Cardiac muscle cell (in vitro differentiated cells and primary cell): ENCODE measurements at places on chromosomes 3 and 15. TPM values are rescaled to one million over a fixed set of nuclear protein-coding genes. Genes with fewer than 3 reads are reported as not detected.
A peak's percentile ranks its signal among the peaks of the same experiment; 100 is the strongest.

The FRMD5 gene
- total RNA-seq = 55.8 and 59.7 TPM in 2 replicates

The PLSCR5 gene
- total RNA-seq = 3.0 and 3.6 TPM in 2 replicates

The VWA5B2 gene
- 0.11 TPM in 1 of 2 replicates, not detected in the other for total RNA-seq

GRCh38 chr3:157786211-157786610 is 283.0 kb upstream of the VEPH1 start:
- no peaks in the 10 kb centered on the region for H3K27me3 ChIP-seq
- H3K27ac ChIP-seq = no peak overlapping the region
- H3K4me1 ChIP-seq = peaks cover 8% of the 10 kb centered on the region
- no peak for DNase-seq

DNA sequence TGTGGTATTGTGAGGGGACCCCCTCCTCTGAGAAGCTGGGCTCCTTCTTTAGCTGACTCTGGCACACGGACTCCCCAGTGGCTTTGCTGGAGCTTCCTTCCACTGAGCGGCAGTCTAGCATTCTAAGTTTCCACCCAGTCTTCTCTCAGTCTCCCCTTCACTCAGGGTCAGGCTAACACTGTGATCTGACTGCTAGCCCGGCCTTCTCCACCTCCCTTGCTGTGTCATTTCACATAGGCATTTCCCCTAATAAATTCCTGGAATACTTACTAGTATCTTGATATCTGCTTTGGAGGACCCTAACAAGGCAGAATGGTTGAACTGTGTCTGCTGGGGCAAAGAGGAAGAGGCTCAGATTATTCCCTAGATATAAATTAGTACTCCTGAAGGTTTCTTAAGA is 106.2 kb upstream of the THBS1 start:
- H3K36me3 ChIP-seq = no peaks in the 10 kb centered on the region
- no peaks in the 10 kb centered on the region for H3K4me1 ChIP-seq
- no peak overlapping the region for H3K27ac ChIP-seq
- H3K27me3 ChIP-seq = no peaks in the 10 kb centered on the region
- peak; percentile 46 for DNase-seq

- no peaks in the 10 kb centered on the region for H3K27me3 ChIP-seq
- no peaks in the 10 kb centered on the region for H3K36me3 ChIP-seq
- H3K4me1 ChIP-seq = peaks cover 19% of the 10 kb centered on the region
- no peak overlapping the region for H3K4me3 ChIP-seq
- H3K27ac ChIP-seq = no peak overlapping the region
These were observed 157.3 kb upstream of the BHLHE40 start for GRCh38 chr3:4821975-4822374.

DNA sequence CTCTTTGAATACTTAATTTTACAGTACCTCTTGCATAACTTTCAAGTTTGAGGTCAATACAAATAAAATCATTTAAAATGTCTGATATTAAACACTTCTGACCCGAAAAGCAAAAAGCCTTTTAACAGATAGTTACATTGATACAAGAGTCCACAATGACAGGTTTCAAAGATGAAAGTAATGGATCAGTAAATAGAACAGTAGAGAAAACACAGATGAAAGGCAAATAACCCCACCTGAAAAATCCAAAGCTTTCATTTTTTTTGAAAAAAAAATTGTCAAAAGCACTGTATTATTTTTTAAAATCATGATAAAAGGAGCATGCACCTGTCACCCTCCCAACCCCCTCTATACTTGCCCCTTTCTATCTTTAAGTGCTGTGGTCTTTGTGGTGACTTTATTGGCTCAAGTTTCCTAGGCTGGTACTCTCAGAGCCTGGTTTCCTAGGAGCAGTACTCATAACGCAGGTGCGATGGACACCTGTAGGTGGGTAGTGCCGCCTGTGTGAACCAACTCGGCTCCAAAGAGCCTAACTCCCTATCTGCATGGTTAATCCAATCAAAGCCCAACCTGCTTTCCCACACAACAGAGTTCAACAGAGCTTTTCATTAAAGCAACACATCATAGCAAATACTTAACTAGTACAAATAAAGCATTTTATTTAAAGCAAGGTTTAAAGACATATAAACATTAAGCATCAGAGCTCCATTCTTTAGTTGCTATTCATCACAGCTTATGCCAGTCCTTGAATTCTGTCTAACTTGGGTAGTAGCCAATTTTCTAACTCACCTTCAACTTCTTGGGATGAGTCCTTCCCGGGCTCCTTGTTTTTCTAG is 32.2 kb downstream of the LIPC start:
- H3K36me3 ChIP-seq = no peaks in the 10 kb centered on the region
- no peak overlapping the region for H3K27ac ChIP-seq
- H3K27me3 ChIP-seq = no peaks in the 10 kb centered on the region

GRCh38 chr3:143265501-143266070 is 146.0 kb downstream of the CHST2 start:
- no peaks in the 10 kb centered on the region for H3K27me3 ChIP-seq
- no peak for DNase-seq
- H3K4me3 ChIP-seq = no peak overlapping the region
- no peak overlapping the region for H3K27ac ChIP-seq

DNA sequence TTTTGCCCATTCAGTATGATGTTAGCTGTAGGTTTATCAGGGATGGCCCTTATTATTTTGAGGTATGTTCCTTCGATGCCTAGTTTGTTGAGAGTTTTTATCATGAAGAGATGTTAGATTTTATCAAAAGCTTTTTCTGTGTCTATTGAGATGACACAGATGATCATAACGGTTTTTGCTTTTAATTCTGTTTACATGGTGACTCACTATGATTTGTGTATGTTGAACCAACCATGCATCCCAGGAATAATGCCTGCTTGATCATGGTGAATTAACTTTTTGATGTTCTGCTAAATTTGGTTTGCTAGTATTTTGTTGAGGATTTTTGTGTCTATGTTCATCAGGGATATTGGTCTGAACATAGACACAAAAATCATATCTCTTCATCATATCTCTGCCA is 8.3 kb downstream of the GPR156 start:
- H3K4me1 ChIP-seq = no peaks in the 10 kb centered on the region
- H3K36me3 ChIP-seq = no peaks in the 10 kb centered on the region
- H3K27ac ChIP-seq = no peak overlapping the region
- H3K27me3 ChIP-seq = peaks cover 36% of the 10 kb centered on the region
- no peak for DNase-seq
- no peak overlapping the region for H3K4me3 ChIP-seq

DNA sequence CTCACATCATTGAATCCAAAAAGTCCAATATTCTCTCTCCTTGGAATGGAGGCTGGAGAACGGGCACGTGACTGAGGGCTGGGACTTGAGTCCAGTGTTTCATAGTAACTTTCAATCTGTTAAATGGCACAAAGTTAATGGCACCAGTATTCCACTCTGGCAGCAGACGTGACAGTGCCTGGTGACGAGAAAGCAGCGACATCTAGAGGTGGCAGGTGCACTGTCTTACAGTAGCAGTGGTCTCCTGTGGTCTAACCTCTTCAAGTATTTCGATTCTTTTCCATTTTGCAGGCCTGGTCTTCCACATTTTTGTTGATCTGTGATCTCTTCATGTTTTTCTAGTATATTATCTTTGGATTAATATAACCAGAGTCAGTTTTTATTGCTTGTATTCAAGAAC is 107.1 kb downstream of the OXSM start:
- H3K36me3 ChIP-seq = no peaks in the 10 kb centered on the region
- H3K4me1 ChIP-seq = peaks cover 16% of the 10 kb centered on the region
- H3K27ac ChIP-seq = no peak overlapping the region
- no peaks in the 10 kb centered on the region for H3K27me3 ChIP-seq
- peak; percentile 65 for DNase-seq
- H3K4me3 ChIP-seq = no peak overlapping the region

GRCh38 chr15:39743611-39744010 is 39.0 kb downstream of the FSIP1 start:
- H3K27me3 ChIP-seq = no peaks in the 10 kb centered on the region
- H3K36me3 ChIP-seq = no peaks in the 10 kb centered on the region
- H3K4me3 ChIP-seq = no peak overlapping the region

- H3K27ac ChIP-seq = no peak overlapping the region
- H3K36me3 ChIP-seq = no peaks in the 10 kb centered on the region
- H3K4me1 ChIP-seq = no peaks in the 10 kb centered on the region
- no peak overlapping the region for H3K4me3 ChIP-seq
- no peak for DNase-seq
These were observed 65.9 kb downstream of the POLR2M start for GRCh38 chr15:57772223-57772957.

DNA sequence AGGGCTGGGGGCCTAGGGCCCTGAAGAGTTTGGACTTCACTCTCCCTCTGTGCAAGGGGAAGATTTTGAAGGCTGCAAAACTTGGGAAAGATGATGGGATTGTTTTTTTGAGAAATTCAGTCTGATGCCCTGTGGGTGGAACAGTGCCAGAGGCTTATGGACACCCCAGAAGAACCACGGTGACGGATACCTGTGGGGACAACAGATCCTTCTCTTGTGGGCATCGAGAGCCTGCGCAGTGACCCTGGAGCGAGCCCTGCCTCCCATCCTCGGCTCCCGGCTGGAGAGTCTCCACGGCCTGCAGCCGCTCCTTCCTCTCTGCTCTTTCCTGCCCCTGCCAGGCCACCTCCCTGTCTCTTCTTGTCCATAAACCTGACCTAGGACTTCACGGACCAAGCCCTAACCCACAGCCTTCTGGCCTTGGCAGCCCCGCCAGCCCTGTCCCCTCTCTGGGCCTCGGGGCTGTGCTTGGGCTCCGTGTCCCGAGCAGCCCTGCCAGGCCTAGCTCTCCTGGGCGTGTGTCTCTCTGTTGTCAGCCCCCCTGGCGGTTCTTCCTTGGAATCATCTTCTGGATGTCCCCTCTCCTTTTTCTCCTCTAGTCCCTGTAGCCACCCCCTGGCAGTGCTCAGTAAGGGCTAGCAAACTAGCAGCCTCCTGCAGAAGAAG is 98.4 kb downstream of the VGLL4 start:
- H3K27me3 ChIP-seq = no peaks in the 10 kb centered on the region
- H3K36me3 ChIP-seq = no peaks in the 10 kb centered on the region
- H3K4me3 ChIP-seq = no peak overlapping the region
- peaks cover 21% of the 10 kb centered on the region for H3K4me1 ChIP-seq
- peak overlapping the region; percentile 69 for H3K27ac ChIP-seq
- no peak for DNase-seq

DNA sequence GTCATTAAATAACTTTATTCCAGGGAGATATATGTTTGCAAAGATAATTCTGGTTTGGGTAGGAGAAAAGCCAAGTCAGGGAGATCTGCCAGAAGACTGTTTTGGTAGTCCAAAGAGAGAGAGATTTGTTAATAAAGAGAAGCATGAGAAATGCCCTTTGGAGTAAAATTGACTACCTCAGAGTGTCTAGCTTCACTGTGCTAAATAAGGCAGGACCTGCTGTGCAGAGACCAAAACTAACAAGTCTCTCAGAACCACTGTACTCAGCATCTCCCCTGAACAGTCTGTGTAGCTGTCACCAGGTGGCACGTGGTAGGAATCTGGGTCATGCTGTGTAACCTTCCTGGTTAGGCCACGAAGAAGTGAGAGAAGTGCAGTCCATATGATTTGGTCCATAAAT is 31.6 kb upstream of the SLC35G2 start:
- no peaks in the 10 kb centered on the region for H3K27me3 ChIP-seq
- no peak overlapping the region for H3K4me3 ChIP-seq
- peak; percentile 24 for DNase-seq
- no peaks in the 10 kb centered on the region for H3K36me3 ChIP-seq
- no peaks in the 10 kb centered on the region for H3K4me1 ChIP-seq
- H3K27ac ChIP-seq = no peak overlapping the region

DNA sequence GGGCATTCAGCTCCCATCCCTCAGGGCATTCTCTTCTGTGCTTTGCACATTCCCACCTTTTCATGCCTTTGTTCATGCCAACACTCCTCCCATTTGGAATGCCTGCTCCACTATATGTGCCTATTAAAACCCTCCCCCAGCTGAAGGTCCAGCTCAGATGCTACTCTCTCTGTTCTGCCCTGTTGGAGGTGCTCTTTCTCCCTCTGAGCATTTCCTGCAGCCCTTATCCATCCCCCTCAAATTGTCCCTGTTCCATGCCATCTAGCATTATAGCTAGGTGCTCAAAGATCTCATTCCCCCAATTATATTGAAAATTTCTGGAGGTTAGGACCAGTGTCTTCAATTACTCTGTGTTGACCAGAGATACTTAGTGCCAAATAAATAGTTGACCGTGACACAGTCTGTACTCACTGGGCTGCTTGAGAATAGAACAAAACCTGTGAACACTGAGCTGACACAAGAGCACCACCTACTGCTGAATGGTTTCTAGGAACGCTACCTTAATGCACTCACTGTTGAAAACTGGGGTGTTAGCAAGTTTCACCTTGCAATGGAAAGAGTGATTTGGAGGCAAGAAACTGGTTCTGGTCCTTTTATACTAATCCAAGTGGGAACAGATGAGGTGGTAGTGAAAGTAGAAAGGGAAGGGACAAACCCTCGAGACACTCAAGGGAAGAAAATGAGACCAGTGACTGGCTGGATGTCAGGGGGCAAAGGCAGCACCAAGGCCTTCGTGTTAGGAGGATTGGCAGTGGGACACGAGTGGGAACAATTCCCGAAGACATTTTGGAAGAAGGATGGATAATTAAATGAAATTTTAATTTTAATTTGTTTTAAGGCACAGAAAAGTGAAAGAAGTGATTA is 289.8 kb upstream of the ROPN1 start:
- DNase-seq = peak; percentile 71
- no peak overlapping the region for H3K4me3 ChIP-seq
- H3K36me3 ChIP-seq = no peaks in the 10 kb centered on the region
- no peaks in the 10 kb centered on the region for H3K27me3 ChIP-seq
- no peak overlapping the region for H3K27ac ChIP-seq

GRCh38 chr3:22935040-22935439 is 268.1 kb upstream of the UBE2E2 start:
- no peaks in the 10 kb centered on the region for H3K4me1 ChIP-seq
- H3K36me3 ChIP-seq = no peaks in the 10 kb centered on the region
- no peaks in the 10 kb centered on the region for H3K27me3 ChIP-seq
